Stimulated activated CD8-positive, alpha-beta memory T cell treated with anti-CD3 and anti-CD28 coated beads, Interleukin-7, amount 100 ng/mL, for 1 hour (primary cell): ENCODE measurements at places on chromosomes 5 and 9.

DNA sequence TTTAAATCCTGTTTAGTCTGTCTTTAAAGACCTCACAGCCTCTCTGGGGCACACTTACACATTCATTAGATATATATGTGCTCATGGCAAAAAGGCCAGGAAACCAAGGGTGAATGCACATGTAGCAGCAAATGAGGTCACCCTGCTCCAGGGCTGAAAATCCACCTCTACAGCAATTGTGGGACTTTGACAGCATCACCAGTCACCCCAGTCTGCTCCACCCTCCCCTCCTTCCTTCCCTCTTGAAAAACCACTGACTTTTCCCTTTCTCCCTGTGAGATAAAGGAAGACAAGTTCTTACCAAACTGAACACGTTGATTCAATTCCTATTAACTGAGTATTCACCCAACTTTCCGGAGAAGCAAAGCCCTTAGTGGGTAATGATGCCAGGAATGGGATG lies 15.2 kb upstream of the SH3RF2 start:
- DNase-seq, result no peak

DNA sequence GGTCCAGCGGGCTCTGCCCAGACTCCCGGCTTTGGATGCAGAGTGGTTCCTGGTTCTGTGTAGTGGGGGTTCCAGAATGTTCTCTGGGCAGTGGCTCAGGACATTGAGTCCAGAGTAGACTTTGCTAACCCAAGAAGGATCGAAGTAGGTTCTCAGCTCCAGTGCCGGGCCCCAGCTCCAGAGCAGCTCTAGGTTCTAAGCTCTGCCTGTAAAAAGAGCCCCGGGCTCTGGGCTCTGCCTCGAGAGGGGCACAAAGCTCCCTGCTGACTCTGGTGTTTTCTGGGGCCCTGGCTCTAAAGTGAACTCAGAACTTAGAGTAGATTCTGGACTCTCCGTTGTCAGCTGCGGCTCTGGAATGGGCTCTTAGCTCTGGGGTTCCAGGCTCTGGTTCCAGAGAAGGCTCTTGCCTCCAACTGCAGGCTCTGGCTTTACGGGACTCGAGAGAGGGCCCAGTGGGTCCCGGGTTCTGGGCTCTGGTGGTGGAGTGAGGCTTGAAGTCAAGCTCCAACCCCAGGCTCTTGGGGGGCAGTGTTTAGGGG lies 414 bp downstream of the WDR38 start:
- no peak for DNase-seq

DNA sequence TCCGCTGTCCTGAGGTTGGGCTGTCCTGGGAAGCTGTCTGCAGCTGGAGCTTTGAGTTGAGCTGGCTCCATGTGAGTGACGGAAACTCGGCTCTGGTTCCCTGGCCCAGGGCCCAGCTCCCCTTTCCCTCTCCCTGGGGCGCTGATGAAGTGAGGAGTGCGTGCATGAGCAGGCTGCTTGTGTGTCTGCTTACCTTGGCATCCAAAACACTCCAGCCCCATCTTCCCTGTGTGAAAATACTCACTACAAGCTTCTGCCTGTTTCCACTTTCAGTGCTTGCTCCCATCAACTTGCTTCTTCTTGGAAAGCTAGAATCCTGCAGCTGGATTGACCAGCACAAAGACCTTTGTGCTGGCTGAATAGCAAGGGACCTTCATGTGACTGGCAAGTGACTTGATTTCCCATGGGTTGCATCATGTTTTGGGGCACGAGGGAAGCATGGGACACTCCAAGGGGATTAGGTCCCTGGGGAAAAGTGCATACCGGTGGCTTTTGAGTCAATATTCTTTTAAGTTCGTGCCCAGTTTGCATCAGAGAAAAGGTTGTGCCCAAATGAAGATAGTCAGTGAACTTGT lies 198.1 kb downstream of the GADD45G start:
- no peak for DNase-seq

- DNase-seq, result no peak
Observed at GRCh38 chr9:94927048-94927761, 200.7 kb downstream of the AOPEP start.

- no peak for DNase-seq
Observed at GRCh38 chr9:27866741-27867140, 293.5 kb upstream of the C9orf72 start.

DNA sequence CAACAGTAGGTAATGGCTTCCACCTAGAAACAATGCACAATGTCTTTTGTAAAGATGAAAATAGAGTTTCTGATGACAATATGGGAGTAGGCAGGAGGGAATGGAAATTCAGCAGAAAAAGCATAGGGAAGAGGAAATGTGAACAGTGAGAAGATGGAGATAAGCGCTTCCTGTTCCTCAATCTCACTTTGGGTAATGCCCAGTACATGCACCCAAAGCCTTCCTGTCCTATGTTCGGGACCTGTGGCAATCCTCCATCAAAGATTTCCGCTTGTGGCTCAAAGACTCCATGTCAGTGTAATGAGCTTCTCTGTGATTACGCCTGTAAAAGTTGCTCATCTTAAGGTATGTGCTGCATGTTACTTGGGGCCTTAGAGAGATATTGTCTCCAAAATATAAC lies 2.7 kb downstream of the UGT3A1 start:
- DNase-seq, result no peak

DNA sequence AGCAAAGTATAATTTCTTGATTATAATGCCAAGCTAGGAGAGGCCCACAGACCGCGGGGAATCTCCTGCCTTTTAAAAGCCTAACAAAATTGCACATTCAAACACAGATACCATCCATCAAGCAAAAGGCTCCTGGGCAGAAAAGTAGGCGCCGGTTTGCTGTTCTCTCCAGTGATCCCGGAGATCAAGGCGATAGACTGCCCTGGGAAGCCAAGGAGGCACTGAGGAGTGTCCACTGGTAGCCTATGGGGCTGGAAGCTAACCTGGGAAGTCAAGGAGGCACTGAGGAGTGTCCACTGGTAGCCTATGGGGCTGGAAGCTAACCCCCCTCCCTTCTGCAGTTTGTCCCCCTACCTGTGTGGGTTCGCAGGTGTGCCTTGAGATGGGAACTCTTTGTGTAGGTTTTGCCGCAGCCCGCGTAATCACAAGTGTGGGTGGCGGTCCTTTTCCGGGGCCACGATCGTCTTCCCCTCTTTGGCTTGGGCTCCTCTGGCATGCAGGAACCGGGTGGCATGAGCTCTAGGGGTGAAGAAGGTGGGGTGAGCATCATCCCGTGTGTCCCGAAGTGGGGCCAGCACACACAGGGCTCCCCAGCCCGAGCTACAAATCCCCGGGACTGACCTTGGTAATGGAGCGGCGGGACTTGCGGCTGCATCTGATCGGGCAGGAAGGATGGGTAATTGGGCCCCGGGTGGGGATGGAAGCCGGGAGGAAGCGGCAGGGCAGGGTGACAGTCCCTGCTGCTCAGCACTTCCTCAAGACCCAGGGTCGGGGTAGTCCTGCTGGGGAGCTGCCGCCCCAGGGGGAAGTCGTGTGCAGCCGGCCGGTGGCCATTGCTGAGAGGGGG lies 2.7 kb downstream of the KLF4 start:
- DNase-seq, result no peak

DNA sequence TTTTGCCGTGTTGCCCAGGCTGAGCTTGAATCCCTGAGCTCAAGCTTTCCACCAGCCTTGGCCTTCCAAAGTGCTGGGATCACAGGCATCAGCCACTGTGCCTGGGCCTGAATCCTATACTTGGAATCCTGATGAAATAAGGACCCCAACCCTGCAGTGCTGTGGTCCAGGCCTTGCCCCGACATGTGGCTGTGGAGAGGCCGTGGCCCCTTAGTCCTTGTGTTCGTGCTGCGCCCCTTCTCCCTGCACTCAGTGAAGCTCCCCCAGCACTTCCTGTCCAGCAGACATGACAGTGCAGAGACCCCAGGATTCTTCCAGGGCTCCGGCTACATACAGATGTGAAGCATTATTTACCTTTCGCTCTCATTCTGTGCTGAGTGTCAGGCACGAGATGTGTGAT lies 52.9 kb downstream of the EHMT1 start:
- DNase-seq, result no peak

- no peak for DNase-seq
Observed at GRCh38 chr9:91001146-91001611, 199.6 kb downstream of the SYK start.
